ENCODE measurements at places on chromosomes 16 and 17.

DNA sequence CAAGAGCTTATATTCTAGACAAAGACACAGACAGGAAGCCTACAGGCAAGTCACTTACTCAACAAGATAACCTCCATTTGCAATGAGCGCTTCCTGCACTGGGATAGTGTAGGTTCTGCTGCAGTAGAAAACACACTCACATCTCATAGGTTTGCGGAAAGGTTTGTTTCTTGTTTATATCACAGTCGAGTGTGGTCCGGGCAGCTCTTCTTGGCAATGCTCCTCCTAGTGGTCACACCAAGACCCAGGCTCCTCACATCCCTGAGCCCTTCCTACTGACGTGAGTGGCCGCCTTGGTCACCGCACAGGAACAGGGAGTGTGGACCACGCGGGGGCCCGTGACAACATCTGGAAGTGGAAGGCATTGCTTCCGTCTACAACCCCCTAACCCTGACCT is 48.0 kb upstream of the RBFOX3 start:
- DNase-seq, result no peak

DNA sequence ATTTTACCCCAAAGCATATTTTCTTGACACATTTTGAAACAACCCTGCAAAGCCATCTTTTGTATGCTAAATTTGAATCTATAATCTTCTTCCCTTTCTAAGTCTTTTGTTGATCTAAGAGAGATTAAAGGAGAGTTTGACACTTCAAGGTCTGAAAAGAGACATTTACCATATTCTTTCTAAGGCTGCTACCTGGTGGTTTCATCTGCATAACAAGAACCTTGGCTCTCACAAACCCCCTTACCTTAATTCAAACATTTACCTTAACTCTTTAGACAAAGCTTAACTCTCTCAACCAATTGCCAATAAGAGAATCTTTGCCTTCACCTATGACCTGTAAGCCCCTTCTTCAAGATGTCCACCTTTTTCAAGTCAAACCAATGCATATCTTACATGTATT is 1143.6 kb downstream of the CDH11 start:
- no peak for DNase-seq

GRCh38 chr17:3308603-3309002 is 10.4 kb upstream of the OR3A1 start:
- DNase-seq, result no peak

- DNase-seq, result no peak
These were observed 9.3 kb downstream of the MMP2 start for GRCh38 chr16:55488306-55488705.

GRCh38 chr17:4610162-4610561 is 25.8 kb downstream of the SMTNL2 start:
- DNase-seq, result no peak

DNA sequence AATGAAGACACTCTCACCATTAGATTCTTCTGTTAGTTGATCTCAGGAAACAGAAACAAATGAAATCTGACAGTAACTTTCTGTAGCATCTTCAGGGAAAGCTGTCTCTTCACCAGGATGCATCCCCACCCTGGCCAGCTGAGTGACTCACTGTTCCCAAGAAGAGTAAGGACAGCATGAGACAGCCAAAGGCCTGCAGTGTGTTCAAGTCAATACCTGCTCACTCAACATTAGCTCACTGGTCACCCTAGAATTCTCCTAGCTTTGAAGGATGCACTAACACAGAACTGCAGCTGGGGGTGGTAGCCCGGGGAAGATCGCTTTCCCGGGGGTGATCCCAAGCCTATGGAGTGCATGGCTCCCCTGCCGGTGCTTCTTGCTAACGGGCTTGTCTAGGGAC is 28.2 kb upstream of the CLEC18B start:
- DNase-seq, result no peak

- DNase-seq, result no peak
These were observed 41.2 kb downstream of the PRMT7 start for GRCh38 chr16:68351991-68352431.

DNA sequence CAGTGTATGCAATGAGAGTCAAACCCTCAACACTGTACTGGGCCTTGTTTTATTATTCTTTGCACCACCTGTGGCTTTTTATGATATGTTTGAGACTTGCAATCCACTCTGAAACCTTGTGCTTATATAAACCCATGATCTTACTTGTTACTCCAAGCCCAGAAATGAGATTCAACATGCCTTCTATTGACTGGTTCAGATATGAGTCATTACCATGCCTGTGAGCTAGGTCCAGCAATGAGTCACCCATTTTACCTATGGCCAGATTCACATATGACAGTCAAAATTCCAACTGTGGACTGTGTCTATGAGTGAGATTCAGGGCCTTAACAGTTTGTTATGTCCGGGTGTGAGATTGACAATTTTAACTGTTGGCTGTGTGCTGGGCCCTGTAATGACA is 1846.1 kb downstream of the TP53TG3F start:
- no peak for DNase-seq

GRCh38 chr16:24526701-24527495 is 12.5 kb upstream of the RBBP6 start:
- no peak for DNase-seq

DNA sequence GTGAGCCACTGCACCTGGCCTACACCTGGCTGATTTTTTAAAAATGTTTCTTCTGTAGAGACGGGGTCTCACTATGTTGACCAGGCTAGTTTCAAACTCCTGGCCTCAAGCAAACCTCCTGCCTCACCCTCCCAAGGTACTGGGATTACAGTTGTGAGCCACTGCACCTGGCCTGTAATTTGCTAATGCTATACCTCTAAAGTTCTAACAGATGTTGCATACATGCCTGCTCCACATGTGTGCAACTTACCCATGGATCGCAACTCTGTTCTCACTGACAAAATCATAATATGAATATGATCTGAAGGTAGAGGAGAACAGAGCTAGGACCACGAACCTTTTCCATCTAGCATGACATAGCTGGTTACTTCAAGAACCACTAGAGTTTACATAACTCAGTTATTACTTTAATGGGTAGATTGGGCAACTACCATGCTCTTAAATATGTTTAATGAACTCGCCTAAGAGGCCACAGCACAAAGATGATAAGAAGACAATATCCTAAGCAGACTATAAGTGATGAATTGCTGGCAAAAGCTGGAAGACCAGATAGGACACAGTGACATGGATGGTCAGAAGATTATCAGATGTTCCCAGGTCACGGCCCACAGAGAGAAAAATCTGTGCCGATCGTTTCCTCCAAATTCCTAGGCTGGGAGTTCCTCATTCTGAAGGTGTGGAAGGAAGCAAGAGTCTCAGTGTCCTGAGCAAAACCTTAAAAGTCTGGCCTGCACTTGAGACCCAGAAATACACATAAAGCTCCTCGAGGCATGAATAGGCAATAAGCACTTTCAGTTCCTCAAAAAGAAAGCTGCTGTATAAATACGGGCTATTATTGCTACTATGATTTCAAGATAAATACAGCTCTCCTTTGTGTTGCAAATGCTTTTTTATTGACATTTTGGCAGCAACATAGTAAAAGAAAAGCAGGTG is 53.6 kb upstream of the ICAM2 start:
- DNase-seq, result no peak

GRCh38 chr17:39196241-39196807 is 1.1 kb downstream of the CACNB1 start:
- DNase-seq, result no peak

GRCh38 chr17:29591737-29592608 is 959 bp upstream of the ANKRD13B start:
- no peak for DNase-seq

DNA sequence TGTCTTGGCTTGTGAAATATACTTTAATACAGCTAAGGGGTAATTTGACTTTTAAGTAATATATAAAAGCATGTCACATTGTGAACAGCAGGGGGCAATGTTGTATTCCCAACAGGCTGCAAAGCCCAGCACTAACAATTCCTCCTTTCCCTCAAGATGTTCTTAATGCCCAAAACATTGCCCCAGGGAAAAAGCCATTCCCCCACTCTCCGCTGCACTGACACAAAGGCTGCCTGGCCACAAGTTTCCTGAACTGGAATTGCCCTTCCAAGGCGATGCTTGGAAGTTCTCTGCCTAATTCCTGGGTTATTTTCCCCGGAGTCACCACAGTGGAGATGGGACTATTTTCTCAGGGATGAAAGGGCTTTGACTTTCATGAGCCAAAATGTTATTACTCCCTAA is 27.2 kb downstream of the CLEC16A start:
- DNase-seq, result no peak

DNA sequence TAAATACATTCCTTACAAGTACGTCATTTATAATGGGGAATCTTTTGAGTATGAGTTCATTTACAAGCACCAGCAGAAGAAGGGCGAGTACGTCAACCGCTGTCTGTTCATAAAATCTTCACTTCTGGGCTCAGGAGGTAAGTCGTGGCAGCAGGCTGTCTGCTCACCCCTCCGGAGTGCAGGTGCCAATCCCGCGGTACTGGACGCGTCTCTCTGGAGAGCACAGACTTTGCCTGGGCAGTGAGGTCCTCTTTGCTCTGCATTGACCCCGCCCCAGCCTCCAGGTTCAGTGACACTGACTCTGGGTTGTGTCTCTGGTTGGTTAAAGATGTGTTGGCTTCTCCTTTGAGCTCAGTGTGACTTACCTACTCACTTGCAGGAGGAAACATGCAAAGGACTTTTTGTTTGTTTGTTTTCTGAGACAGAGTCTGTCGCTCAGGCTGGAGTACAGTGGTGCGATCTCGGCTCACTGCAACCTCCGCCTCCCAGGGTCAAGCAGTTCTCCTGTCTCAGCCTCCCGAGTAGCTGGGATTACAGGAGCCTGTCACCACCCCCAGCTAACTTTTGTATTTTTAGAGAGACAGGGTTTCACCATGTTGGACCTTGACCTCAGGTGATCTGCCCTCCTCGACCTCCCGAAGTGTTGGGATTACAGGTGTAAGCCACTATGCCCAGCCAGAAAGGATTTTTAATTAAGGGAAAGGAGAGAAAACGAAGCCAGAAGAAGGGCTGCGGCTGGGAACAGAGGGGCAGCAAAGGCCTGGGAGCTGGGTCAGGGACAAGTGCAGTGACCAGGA is 31.2 kb downstream of the RNF213 start:
- DNase-seq, result no peak

GRCh38 chr16:80007231-80007630 is 406.7 kb upstream of the MAF start:
- DNase-seq, result no peak

DNA sequence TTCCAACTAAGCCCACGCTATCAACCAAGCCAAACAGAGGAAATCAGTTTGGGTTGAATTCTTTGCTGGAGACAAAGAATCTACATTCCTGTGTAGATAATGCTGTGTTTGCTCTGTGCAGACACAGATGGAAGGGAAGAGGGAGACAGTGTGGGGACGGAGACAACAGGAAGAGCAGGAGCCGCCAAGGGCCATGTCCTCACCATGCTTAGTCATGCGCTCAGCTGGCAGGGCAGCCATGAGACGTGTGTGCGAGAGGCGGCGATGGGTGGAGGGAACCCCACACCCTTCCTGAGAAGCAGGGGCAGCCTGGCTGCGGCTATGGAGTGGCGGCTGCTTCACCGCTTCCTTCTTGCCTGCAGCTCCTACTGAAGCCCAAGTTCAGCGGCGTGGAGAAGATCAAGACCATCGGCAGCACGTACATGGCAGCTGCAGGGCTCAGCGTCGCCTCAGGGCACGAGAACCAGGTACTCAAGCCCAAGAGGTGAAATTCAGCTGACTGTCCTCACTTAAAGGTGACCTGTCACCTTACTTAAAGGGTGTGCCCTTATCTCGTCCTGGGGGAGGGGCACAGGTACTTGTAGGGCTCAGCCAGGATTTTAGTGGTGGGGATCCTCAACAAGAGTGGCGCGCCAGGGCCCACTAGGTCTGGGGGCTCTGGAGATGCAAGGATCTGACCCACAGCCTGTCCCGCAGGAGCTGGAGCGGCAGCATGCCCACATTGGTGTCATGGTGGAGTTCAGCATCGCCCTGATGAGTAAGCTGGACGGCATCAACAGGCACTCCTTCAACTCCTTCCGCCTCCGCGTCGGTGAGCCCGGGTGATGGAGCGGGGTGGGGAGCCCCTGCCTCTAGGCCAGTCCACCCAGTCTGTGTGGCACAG is 47.5 kb downstream of the ADCY7 start:
- DNase-seq, result peak; percentile 34

- no peak for DNase-seq
These were observed 12.2 kb downstream of the ZNHIT3 start for GRCh38 chr17:36498560-36499300.

- no peak for DNase-seq
These were observed 2.2 kb upstream of the TMC5 start for GRCh38 chr16:19415461-19415860.

GRCh38 chr17:43400943-43401717 is 2.3 kb downstream of the ARL4D start:
- no peak for DNase-seq

- no peak for DNase-seq
These were observed at the start of gene TK2 for GRCh38 chr16:66549284-66550131. TSS of gene TK2 (minus strand) at chr16:66550122. CDS start at chr16:66550061, 61 bp downstream.

DNA sequence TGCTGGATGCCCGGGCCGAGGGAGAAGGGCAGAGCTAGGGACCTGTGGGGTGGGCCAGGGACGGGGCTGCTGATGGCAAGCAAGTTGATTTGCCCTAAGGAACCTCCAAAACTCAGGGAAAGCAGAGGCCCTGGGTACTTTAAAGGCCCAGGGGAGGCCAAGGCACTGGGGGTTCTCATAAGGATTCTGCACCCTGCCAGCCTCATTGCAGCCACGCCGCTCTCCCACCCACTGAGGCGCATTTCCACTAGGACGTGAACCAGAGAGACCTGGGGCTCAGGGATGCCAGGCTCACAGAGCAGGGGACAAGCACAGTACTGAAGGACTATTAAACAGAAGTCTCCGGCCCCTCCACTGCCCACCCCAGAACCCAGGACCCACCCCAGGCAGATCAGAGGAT is 39.4 kb upstream of the RBFOX3 start:
- no peak for DNase-seq

GRCh38 chr17:14744761-14745473 is 444.0 kb downstream of the HS3ST3B1 start:
- no peak for DNase-seq

DNA sequence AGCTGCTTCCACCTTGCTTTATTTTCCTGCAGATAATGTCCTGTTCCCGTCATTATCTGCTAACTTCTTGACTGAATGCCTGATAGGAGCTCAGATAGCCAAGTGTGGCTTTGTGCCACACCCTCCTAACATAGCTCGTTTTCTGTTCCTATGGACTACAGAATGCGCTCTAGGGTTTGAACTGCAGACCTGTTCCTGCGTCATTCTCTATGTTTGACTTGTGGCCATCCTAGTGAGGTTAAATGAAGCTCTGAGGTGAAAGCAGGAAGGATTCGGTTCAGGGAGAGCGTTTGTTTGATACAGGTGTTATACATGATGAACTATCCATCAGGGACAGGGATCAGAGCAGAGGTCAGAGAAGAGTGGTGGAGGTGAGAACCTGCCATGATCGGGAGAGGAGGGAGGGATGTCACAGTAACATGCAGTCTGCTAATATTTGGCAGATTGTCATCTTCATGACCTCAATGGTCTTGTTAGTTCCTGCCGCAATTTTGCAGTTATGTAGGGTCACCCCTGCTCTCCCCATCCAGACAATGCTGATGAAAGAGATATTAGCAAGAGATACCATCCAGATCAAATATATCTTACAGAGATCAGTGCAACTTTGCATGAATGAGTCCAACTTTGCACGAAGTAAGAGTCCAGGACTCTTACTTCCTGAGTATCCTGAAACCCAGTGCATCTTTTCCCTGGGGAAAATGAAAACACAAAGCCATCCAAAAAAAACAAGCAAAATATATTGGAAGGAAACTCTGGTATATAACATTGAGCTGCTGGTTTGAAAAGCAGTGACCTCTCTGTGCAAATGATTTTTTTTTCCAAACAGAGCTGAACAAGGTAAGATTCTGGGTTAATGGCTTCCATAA is 32.8 kb downstream of the MPHOSPH6 start:
- no peak for DNase-seq

All from stimulated activated CD8-positive, alpha-beta memory T cell treated with anti-CD3 and anti-CD28 coated beads, Interleukin-4, amount 100 ng/mL, for 1 hour (primary cell).